Progenitor cell of endocrine pancreas (in vitro differentiated cells): ENCODE measurements at places on chromosomes 13 and 19. TPM values are rescaled to one million over a fixed set of nuclear protein-coding genes. Genes with fewer than 3 reads are reported as not detected.

- peaks cover 7% of the 10 kb centered on the region for H3K4me1 ChIP-seq
- H3K4me3 ChIP-seq: no peak overlapping the region
- no peaks in the 10 kb centered on the region for H3K27me3 ChIP-seq
- no peak overlapping the region for H3K27ac ChIP-seq
Measured at GRCh38 chr19:40646743-40647254, 43.7 kb downstream of the NUMBL start.

- peaks cover 9% of the 10 kb centered on the region for H3K4me1 ChIP-seq
- H3K36me3 ChIP-seq: peaks cover 8% of the 10 kb centered on the region
- H3K27ac ChIP-seq: no peak overlapping the region
Measured at GRCh38 chr19:55649268-55650125, 1.5 kb downstream of the CCDC106 start.

Gene PTGER1
- total RNA-seq: 0.34 and 0.84 TPM in 2 replicates

- H3K27ac ChIP-seq: no peak overlapping the region
- H3K4me1 ChIP-seq: no peaks in the 10 kb centered on the region
- DNase-seq: no peak
- peaks cover 1% of the 10 kb centered on the region for H3K36me3 ChIP-seq
- no peaks in the 10 kb centered on the region for H3K27me3 ChIP-seq
Measured at GRCh38 chr19:1961000-1961883, 20.3 kb downstream of the CSNK1G2 start.

Gene CGB5
- total RNA-seq: not detected in 2 replicates

DNA sequence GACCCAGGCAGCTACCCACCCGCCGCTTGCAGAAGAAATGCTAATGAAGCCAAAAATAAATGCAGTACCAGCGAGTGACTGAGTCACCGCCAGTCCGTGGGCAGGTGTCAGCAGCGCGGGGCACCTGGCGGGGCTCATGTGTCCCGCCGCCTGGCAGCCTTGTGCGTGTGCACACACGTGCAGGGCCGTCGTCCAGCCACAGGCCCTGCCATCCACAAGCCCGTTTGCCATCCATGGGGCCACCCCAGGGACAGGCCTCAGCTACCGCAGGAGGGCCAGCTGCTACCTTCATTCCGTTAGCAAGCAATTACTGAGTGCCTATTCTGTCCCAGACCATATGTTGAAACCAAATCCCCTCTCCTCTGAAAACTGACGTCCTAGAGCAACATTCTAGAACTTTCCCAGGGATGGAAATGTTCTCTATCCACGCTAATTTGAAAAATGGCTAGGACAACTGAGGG, 20.5 kb downstream of the NCAN start:
- no peak overlapping the region for H3K27ac ChIP-seq
- H3K27me3 ChIP-seq: peaks cover 29% of the 10 kb centered on the region
- H3K36me3 ChIP-seq: no peaks in the 10 kb centered on the region
- H3K4me1 ChIP-seq: no peaks in the 10 kb centered on the region
- no peak overlapping the region for H3K4me3 ChIP-seq
- DNase-seq: no peak

- H3K36me3 ChIP-seq: no peaks in the 10 kb centered on the region
- peaks cover 10% of the 10 kb centered on the region for H3K4me1 ChIP-seq
- peak; percentile 5 for DNase-seq
- H3K27me3 ChIP-seq: no peaks in the 10 kb centered on the region
- H3K27ac ChIP-seq: no peak overlapping the region
Measured at GRCh38 chr13:112686364-112686763, 3.5 kb upstream of the ATP11A start.

DNA sequence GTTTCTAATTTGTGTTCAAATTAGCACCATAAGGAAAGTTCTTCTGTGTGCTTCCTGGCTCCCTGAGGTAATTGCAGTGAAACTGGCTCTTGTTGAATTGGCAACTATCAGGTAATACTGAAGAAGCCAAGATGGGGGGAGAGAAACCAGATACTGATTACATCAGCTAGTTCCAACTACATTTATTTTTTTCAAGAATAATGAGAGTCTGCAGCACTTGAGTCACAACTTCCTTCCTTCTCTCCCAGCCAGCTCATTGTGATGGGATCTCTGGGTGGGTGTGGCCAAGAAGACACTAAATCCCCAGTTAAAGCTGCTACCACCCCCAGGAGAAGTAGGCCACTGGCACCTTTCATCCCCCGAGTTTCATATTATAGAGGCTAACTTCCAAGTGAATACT, 100.7 kb upstream of the RXFP2 start:
- no peak overlapping the region for H3K27ac ChIP-seq
- H3K27me3 ChIP-seq: peaks cover 4% of the 10 kb centered on the region
- no peak for DNase-seq
- H3K36me3 ChIP-seq: peaks cover 7% of the 10 kb centered on the region

DNA sequence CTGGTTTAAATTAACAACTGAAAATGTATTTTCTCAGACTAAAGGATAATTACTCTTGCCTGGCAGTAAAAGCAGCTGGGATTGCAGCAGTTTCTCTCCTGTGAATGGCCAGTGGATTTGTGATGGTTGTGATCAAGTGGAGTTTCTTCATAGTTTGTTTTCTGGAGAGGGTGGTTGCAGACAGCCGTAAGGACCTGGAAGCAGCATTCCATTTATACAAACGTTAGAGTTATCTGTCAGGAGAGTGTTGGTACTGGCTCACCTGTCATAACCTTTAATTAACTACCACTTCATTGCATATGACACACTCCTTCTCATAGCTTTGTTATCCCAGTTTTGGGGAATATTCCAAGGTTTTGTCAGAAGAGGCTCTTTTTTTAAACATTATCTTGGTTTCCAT, 258.4 kb upstream of the SLC10A2 start:
- H3K4me1 ChIP-seq: no peaks in the 10 kb centered on the region
- H3K4me3 ChIP-seq: no peak overlapping the region
- H3K27me3 ChIP-seq: no peaks in the 10 kb centered on the region

Gene PIH1D1
- total RNA-seq: 125 TPM in 2 replicates

- DNase-seq: no peak
- no peak overlapping the region for H3K4me3 ChIP-seq
- peak overlapping the region; percentile 20 for H3K27ac ChIP-seq
- H3K4me1 ChIP-seq: no peaks in the 10 kb centered on the region
- no peaks in the 10 kb centered on the region for H3K27me3 ChIP-seq
Measured at GRCh38 chr19:49658566-49659442, 6.9 kb downstream of the IRF3 start.

- no peak for DNase-seq
- peaks cover 4% of the 10 kb centered on the region for H3K4me1 ChIP-seq
- peak overlapping the region; percentile 79 for H3K27ac ChIP-seq
- no peaks in the 10 kb centered on the region for H3K27me3 ChIP-seq
Measured at GRCh38 chr19:21585281-21585890, 80.0 kb downstream of the ZNF429 start.

Gene KIR2DL1
- not detected in 2 replicates for total RNA-seq

DNA sequence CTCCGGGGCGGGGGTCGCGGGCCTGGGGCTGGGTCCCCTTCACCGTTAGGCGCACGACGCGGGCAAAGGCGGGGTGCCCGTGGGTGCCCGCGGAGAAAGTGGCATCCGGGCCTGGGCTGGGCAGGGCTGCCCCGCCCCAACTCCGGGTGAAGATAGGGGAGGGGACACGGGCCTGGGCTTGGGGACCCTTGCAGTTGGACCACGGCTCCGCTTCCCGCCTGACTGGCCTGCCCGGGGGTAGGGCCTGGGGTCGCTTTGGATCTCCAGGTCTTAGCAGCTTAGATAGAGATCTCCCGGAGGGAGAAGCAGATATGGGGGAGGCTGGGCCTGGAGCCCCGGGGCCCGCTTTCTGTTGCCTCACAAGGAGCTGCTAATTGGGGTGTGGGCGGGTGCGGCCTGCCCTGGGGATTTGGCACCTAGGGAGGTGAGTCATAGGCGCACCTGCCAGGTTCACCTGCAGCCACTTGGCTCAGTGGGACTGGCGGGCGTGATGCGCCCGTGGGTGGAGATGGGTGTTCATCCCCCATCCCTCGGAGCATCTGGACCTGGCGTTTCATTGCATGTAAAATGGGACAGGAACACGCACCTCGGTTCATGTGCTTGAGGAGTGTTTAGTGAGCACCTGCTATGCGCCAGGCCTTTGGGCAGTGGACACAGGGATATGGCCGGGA, 585 bp downstream of the MAP1S start:
- H3K27me3 ChIP-seq: no peaks in the 10 kb centered on the region
- DNase-seq: no peak
- H3K27ac ChIP-seq: peak overlapping the region; percentile 84
- H3K4me3 ChIP-seq: peak overlapping the region; percentile 80
- H3K36me3 ChIP-seq: peaks cover 6% of the 10 kb centered on the region
- peaks cover 16% of the 10 kb centered on the region for H3K4me1 ChIP-seq

Gene FGF22
- total RNA-seq: 0.43 and 0.49 TPM in 2 replicates

DNA sequence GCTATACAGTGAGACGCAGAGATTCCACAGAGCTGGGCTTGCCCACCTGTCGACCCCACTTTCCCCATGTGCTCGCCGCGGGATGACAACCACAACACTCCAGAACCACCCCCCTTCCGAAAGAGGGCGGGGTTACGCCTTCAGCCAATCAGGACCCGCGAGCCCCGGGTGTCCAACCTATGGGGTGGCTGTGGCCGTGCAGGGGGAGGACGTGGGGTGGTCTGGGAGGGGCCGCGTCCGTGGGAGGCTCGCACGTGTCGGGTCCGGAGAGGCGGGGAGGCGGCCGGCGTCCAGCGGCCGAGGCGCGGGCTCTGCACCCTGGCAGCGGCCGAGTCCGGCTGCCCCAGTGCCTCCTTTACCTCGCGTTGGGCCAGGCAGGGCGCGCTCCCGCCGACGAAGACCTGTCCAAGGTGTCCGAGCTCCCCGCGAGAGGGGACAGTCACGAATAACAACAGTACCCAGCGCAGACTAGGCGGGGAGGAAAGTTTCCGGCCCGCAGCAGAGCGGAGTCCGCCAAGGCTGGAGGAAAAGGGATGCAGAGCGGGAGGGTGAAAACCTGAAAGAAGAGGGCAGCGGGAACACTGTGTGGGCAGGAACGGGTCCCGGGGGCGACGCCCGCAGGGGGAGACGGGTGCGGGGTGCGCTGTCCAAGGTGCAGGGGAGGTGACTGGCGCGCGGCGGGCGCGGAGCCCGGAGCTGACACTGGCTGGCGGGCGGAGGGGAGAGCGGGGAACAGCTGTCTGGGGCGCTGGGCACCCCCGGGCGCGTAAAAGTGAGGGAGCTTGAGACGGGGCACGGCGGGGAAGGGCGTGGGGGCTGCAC, 911 bp downstream of the ENOX1 start:
- no peaks in the 10 kb centered on the region for H3K36me3 ChIP-seq
- H3K4me1 ChIP-seq: peaks cover 6% of the 10 kb centered on the region
- H3K27me3 ChIP-seq: peaks cover 23% of the 10 kb centered on the region
- peak; percentile 59 for DNase-seq

Gene DAND5
- not detected in 2 replicates for total RNA-seq

DNA sequence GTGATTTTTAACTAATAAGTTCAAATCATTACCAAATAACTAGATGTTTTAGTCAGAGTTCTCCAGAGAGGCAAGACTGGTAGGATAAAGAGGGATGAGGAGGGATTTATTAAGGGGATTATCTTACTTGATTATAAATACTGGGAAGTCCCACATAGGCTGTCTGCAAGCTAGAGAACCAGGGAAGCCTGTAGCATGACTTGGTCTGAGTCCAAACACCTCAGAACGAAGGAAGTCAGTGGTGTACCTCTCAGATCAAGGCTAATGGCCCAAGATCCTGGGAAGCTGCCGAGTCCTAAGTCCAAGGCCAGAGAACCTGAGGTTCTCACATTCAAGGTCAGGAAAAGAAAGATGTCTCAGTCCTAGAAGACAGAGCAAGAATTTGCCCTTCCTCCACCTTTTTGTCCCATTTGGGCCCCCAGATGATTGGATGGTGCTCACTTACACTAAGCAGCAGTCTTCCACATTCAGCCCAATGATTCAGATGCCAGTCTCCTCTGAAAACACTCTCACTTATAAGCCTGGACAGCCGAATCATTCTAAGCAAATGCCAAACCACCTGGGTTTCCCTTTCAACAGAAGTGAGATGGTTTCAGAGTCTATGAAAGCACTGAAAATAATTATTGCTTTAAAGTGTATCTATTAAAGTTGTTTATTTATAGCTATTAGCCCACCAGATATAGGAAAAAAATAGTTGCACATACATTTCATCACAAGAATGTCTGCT, 1599.2 kb downstream of the OLFM4 start:
- DNase-seq: no peak
- H3K4me3 ChIP-seq: no peak overlapping the region
- no peaks in the 10 kb centered on the region for H3K27me3 ChIP-seq
- no peaks in the 10 kb centered on the region for H3K36me3 ChIP-seq
- H3K27ac ChIP-seq: no peak overlapping the region
- peaks cover 32% of the 10 kb centered on the region for H3K4me1 ChIP-seq

DNA sequence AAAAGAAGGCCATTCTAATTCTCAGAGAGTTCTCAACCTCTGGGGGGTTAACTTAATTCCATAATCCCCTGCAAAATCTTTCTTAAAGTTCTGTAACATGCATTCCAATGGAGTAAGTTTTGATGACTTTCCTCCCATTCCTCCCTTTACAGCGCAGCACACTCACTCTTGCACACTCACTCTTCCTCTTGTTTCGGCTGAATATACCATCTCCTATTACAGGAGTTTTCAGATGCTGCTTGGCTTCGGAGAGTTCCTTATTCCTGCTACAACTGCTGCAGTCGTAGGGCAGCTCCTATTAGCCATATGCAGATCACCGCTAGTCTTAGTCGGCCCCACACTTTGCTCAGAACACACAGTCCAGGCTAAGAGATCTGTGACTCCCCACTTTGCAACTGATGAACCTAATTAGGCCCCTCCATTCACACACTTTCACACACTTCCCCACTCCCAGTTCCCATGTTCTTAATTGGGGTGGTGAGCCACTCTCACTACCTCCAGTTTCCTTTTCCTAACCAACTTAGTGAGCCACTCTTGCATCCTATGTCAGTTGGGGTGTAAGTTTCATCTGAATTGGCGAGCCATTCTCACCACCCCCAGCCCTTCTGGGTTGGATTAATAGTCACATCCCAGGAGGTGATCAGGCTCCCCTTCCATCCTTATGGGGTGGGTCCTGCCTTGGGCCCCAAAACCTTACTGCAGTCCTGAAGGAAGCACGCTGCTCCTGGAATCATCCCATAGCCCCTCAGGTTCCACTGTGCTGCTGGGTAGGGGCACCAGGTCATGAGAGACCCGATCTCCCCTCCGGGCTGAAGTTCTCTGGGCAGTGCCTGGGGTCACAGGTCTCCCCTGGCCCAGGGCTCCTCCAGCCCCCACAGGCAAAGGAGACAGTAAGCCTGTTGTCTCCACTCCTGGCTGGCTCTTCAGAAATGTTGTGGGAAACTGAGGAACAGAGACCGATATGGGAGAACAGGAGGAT, 53.9 kb downstream of the OR10H4 start:
- H3K36me3 ChIP-seq: peaks cover 2% of the 10 kb centered on the region
- H3K4me3 ChIP-seq: no peak overlapping the region
- no peaks in the 10 kb centered on the region for H3K27me3 ChIP-seq
- no peak overlapping the region for H3K27ac ChIP-seq
- H3K4me1 ChIP-seq: no peaks in the 10 kb centered on the region
- DNase-seq: no peak

Gene KLK15
- not detected in 2 replicates for total RNA-seq

- H3K4me3 ChIP-seq: no peak overlapping the region
- H3K27me3 ChIP-seq: no peaks in the 10 kb centered on the region
- peaks cover 15% of the 10 kb centered on the region for H3K36me3 ChIP-seq
- DNase-seq: no peak
Measured at GRCh38 chr19:12647047-12647446, 19.5 kb downstream of the MAN2B1 start.

Gene CGB3
- total RNA-seq: not detected in 2 replicates

- H3K27me3 ChIP-seq: no peaks in the 10 kb centered on the region
- DNase-seq: peak; percentile 34
- peaks cover 13% of the 10 kb centered on the region for H3K4me1 ChIP-seq
- H3K27ac ChIP-seq: no peak overlapping the region
Measured at GRCh38 chr19:1945899-1946298, 4.9 kb downstream of the CSNK1G2 start.

Gene LHFPL6
- total RNA-seq: 1.0 and 1.2 TPM in 2 replicates

- no peaks in the 10 kb centered on the region for H3K27me3 ChIP-seq
- peaks cover 1% of the 10 kb centered on the region for H3K4me1 ChIP-seq
- no peaks in the 10 kb centered on the region for H3K36me3 ChIP-seq
- no peak overlapping the region for H3K27ac ChIP-seq
- no peak for DNase-seq
Measured at GRCh38 chr19:2693492-2694160, 8.9 kb downstream of the GNG7 start.
